ENCODE measurements at places on chromosomes 2 and 18.

- no peak for DNase-seq
Observed at GRCh38 chr2:65779021-65779420, 346.6 kb upstream of the SPRED2 start.

- no peak for DNase-seq
Observed at GRCh38 chr2:103664690-103665089, 902.9 kb downstream of the TMEM182 start.

DNA sequence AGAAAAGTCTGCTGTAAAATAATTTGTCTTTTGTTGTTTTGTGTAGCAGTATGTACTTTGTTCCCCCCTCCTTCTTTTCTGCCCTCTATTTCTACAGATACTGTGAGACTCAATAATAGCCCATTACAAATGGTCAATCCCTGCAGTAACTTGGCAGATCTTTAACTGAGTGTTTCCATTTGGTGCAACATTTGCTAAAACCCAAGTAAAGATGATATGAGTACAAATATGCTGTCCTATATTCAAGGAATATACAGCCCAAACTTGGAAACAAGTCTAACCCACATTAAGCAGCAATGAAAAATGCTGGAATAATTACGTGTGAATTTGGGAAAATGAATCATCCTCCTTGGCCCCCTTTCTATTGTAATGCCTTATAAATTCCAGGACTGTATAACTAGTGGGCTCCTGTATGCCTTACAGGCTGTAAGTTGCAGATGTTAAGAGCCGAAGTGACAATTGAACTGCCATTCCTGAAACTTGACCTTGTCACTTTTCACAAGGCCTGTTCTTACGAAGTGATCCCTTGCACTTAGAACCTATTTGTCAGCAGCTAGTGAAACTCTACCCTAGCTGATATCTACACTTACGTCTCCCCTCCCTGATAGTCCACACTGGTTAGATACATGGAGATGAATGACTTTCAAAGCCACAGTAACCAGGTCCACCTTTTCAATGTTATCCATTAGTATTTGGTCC is 104.9 kb downstream of the IRS1 start:
- no peak for DNase-seq

- DNase-seq: no peak
Observed at GRCh38 chr2:102224824-102225739, 38.3 kb downstream of the IL1RL2 start.

DNA sequence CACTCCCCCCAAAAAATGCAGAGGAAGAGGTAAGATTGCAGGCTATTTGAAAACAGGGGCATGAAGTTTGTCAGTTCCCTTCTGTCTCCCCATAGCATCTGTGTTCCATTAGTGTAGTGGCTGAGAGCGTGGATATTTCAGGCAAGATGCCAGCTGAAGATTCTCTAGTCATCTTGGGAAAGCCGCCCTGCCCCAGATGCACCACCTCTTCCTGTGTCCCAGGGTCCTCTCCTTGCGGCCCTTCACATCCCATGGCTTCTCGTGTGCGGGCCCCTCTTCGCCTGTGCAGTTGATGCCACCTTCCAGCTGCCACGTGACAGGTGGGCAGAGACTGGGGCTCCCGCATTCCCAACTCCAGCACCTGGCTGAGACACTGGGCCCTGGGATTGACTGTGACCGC is 16.1 kb downstream of the TMEM127 start:
- DNase-seq: no peak

DNA sequence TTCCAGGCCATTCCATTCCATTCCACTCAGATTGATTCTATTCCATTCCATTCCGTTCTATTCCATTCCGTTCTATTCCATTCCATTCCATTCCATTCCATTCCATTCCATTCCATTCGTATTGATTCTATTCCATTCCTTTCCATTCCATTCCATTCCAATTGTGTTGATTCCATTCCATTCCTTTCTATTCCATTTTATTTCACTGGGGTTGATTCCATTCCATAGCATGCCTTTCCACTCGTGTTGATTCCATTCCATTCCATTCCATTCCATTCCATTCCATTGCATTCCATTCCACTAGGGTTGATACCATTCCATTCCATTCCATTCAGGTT is 1142.3 kb downstream of the RPIA start:
- no peak for DNase-seq

DNA sequence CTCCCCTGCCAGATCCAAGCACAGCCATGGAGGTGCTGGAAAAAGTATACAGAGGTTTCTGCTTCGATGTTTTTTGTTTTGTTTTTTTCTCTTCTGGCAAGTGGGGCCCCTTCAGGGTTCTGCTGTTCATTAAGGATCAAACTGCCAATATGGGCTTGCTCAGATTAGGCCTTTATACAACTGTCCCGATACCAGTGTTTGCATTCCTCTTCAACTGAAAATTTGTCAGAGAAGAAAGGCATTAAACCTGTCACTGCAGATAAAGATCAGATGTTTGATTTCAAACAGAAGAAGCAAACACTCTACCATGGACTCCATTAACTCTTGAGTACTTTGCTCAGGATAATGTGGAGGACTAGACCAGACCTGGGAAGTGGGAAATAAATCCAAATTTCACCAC is 396.0 kb upstream of the SMIM21 start:
- DNase-seq: no peak

DNA sequence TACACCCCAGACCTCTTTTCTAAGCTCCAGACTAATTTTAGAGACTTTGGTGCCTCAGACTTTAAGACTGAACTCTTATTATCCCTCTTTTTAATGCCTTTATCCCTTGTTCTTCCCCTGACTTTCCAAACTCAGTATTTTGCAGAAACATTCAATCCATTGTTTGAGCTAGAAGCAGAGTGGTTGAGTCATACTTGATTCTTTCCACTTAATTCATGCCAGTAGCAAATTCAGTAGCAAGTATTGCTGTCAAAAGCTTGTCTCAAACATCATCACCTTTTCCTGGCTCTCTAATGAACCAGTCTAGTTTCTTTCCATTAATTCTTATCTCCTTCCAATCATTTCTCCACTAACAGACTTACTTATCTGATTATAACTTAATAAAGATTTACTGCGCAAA is 699.7 kb upstream of the ZNF804A start:
- no peak for DNase-seq

- DNase-seq: no peak
Observed at GRCh38 chr2:97885841-97886240, 109.9 kb downstream of the TMEM131 start.

DNA sequence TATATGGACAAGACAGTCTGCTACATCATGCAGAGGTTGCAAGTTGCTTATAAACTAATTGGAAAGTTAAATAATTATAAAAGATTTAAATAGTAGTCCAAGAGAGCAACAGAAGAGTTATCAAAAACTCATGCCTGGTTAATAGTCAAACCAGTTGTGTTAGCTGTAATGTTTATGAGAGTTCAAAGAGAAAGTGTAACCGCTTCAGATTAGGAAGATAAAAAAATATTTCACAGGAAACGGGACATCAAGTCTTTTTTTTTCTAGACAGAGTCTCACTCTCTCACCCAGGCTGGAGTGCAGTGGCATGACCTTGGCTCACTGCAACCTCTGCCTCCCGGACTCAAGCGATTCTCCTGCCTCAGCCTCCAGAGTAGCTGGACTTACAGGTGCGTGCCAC is 34.6 kb upstream of the RNF125 start:
- no peak for DNase-seq

GRCh38 chr18:70149616-70150301 is 55.7 kb downstream of the RTTN start:
- no peak for DNase-seq

DNA sequence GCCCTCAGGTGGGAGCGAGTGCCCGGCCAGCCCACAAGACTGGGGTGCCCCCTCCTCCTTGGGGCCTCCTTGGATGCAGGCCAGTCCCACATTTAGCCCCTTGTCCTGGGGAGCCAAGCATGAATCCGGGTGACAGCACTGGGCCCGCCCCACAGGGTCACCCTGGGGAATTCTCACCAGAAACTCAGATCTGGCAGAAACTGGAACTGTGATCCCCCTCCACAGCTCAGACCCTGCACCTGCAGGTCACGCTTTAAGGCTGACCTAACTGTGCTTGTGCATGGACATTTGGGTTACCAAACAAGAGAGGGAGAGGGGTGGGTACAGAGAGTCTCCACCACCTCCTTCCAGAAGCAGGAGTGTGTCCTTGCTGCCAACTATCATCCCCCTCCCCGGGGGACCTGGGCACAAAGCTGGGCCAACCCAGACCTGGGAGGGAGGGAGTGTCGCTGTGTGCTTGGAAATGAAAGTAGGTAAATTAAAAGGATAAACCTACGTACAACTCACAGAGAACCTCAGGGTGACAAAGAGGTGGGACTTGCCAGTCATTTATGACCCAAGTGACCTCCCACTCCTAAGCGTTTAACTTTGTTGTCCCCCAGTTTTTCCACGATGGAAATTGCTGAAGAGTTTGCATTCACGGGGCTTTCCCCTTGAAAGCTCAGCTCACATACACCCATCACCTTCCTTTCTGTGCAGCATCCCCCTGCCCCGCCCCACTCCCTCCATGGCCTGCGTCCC is 9.1 kb downstream of the ITM2C start:
- peak; percentile 86 for DNase-seq

DNA sequence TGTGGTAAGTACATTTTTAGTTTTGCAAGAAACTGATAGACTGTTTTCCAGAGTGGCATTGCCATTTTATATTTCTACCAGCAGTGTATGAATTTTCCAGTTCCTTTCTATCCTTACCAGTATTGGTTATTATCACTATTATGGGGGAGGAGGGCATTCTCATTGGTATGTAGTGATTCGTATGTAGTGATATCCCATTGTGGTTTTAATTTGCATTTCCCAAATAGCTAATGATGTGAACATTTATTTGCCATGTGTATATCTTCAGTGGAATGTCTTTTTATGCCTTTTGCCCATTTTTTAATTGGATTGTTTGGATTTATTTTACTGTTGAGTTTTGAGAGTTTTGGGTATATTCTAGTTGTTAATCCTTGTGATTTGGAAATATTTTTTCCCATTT is 16.9 kb downstream of the EIF5B start:
- DNase-seq: no peak

GRCh38 chr2:74834792-74835755 is 1.1 kb downstream of the HK2 start:
- no peak for DNase-seq

All from mesenteric fat pad (tissue), 1 donor.